Breast epithelium (tissue), 4 donors: ENCODE measurements at places on chromosomes 3 and 15. TPM values are rescaled to one million over a fixed set of nuclear protein-coding genes. Genes with fewer than 3 reads are reported as not detected.

SLC15A2 gene
- total RNA-seq: 4.1 TPM

EPHA3 gene
- 3.7 TPM for total RNA-seq

C3orf80 gene
- total RNA-seq: not detected

ITIH4 gene
- 5.6 TPM for total RNA-seq

ATP8B4 gene
- total RNA-seq: 28.3 TPM

DNA sequence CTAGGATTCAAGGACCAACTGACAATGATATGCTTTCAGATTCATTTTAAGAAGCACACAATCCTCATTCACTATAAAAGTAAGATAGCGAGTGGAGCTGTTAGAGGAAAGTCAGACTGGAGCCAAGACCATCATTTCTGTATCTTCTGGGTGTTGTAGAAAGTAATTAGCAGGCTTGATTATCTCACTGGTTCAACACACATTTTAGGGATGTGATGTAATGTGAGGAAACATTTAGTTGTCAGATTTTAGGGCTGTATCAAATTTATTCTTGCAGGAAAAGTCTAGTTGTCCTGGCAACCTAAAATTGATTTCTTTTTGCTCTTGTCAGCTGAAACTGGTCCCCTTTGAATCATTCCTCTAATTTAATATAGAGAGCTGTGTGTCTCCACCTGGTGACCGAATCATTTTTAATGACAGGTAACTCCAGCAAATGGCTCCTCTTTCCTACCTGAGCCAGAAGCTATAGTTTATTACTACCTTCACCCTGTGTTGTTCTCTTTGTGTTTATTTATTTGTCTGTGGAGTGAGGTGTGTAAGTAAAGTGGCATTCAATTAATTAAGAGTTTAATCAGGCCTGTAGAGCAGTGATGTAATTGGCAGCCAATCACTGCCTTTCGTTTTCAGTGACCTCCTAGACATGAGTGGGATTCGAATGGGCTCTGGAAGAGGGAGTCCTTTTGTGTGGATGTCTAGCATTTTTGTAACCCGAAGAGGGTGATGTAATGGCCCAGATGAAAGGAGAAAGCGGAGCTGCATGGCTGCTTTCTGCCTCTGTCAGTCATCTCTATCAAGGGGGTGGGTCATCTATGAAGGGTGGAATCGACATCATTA lies 125.8 kb downstream of the LPP start:
- DNase-seq: no peak

DNA sequence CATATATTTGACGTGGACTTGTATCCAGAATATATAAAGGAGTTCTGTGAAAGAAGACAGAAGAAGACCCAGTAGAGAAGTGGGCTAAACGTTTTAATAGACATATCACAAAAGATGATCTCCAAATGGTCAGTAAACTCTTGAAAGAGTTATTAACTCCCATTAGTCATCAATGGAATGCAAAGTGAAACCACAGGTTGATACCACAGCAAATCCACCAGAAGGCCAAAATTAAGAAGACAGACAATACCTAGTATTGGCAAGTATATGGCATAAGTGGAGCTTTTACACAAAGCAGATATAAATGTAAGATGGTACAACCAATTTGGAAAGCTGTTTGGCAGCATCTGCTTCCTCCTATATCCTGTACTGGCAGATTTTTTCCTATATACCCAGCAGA lies 6.0 kb downstream of the SPATA16 start:
- no peak for DNase-seq

DNA sequence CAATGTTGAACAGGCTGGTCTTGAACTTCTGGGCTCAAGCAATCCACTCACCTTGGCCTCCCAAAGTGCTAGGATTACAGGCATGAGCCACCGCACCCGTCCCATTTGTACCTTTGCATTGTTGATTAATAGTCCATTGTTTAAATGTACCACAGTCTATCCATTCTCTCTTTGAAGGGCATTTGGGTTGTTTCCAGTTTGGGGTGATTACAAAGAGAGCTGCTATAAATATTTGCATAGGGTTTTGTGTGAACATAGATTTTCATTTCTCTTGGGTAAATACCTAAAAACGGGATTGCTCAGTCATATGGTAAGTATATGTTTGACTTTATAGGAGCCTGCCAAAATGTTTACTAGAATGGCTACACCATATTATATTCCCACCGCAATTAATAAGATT lies 13.7 kb upstream of the PTPRG start:
- no peak for DNase-seq

- no peak for DNase-seq
Measured at GRCh38 chr3:56929809-56930615, 128.3 kb upstream of the ARHGEF3 start.

GRCh38 chr15:80141916-80142598 lies 10.7 kb upstream of the FAH start:
- DNase-seq: no peak

DNA sequence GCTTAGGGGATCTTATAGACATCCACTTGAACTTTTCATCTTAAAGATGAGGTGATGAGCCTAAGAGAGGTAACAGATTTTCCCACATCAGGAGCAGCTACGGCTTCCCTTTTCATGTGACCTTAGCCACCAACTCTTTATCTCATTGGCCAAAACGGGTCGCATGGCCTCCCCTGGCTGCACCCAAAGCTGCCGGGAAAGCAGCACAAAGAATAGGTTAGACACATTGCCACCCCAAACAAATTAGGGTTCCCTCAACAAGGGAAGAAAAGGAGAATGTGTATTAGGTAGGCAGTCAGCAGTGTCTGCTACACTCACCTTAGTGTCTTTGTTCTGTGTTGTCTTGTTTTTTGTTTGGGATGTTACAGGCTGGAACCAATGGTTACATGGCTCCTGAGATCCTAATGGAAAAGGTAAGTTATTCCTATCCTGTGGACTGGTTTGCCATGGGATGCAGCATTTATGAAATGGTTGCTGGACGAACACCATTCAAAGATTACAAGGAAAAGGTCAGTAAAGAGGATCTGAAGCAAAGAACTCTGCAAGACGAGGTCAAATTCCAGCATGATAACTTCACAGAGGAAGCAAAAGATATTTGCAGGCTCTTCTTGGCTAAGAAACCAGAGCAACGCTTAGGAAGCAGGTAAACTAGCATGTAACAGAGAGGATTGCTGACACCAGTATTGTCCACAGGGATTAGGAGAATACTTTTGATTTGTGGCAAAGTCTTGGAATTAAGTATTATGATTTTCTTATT lies 44.2 kb downstream of the GRK7 start:
- no peak for DNase-seq

GRCh38 chr15:49923671-49924070 lies 195.4 kb downstream of the ATP8B4 start:
- no peak for DNase-seq

GRCh38 chr3:55592572-55592971 lies 105.5 kb upstream of the WNT5A start:
- DNase-seq: no peak

DNA sequence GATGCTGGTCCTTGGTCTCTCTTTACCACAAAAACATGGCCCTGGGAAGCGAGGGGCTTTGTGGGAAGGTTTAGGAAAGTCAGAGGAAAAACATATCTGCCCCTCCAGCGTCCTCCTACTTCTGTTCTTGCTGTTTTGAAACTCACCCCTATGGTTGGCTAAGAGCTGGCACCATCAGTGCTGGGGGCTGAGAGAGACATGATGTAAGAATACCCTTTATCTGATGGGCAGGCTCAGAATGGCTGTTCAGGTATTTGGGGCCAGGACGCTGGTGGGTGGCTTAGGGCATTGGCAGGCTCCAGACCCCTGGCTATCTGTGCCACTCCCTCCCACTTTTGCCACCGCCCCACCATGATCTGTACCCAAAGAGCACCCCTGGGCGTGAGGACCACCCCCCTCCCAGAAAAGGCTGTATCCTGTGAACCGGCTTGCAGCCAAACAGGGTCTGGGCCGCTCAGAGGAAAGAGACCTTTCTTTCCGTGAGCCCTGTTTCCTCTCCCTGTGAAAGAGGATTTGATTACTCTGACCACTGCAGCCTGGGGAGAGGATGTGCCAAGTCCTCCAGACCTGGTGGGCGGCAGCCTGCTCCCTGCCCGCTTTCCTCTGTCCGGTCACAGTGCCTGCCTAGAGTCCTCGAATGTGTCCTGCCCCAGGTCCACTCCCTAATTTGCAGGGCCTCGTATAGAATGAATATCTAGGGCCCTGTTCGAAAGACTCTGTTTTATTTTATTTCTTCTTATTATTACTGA lies 61.3 kb upstream of the SLC6A6 start:
- DNase-seq: peak; percentile 63

DNA sequence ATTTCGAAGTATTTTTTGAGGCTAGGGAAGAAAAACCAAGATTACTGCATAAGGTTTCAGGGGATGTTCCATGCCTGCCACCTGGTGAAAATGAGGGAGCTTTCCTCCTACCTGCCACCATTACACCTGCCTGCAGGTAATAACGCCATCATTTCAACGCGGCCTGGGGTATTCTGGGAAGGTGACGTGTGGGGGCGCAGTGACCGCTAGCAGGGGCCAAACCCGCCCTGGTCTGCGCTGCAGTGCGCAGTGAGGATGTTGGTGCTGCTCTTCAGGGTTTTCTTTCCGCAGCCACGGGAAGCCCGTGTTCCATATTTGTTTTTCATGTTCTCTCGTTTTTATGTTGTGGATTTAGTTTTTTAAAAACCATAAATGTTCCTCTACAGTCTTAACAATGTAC lies 37.4 kb upstream of the SNRPN start:
- no peak for DNase-seq

GRCh38 chr15:65366122-65366892 lies 11.5 kb downstream of the IGDCC3 start:
- DNase-seq: no peak
